Activated T-helper 1 cell treated with Interleukin-2 at 50 U/mL for 16 hours (primary cell): ENCODE measurements at places on chromosomes 11 and 22.

DNA sequence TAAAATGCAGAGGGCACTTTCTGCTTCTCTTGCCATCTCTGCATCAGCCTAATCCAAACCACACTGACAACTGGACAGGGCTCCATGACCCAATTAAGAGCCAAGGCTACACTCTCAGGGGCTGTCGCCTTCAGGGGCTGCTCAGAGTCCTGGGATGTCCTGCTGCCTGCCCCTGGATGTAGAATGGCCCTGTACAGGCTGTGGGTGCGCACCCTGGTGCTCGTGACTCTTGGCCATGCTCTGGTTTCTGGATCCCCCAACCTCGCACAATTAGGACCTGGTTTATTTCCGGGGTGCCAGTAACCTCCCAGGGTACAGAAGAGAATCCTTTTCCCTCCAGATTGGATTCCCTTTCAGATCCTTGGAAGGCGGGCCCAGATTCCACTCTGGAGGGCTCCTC, 11.3 kb downstream of the IFT27 start:
- DNase-seq, result no peak

- no peak for DNase-seq
Observed at GRCh38 chr11:6025056-6025455, 5.5 kb downstream of the OR56A1 start.

- no peak for DNase-seq
Observed at GRCh38 chr11:23973244-23973643, 523.6 kb upstream of the LUZP2 start.

GRCh38 chr22:44342347-44342956, 29.7 kb upstream of the SHISAL1 start:
- no peak for DNase-seq

DNA sequence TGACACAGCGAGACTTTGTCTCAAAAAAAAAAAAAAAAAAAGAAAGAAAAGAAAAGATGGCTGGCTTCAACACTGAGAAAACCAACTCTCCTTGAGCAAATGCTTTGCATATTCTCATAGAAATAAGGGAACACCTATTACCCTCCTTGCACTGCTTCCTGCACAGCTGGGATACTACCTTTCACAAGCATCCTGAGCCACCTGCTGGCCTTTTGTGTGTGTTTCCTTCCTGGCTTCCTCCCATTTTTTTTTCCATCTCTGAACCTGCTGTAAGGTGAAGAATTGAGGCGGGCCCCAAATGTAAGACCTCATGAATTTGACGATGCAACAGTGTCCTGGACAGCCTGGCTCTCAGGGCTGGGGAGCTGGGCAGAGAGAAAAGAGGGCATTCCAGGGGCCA, 1.9 kb upstream of the RFPL3 start:
- no peak for DNase-seq

- DNase-seq, result no peak
Observed at GRCh38 chr11:75424396-75424795, 8.6 kb downstream of the KLHL35 start.

DNA sequence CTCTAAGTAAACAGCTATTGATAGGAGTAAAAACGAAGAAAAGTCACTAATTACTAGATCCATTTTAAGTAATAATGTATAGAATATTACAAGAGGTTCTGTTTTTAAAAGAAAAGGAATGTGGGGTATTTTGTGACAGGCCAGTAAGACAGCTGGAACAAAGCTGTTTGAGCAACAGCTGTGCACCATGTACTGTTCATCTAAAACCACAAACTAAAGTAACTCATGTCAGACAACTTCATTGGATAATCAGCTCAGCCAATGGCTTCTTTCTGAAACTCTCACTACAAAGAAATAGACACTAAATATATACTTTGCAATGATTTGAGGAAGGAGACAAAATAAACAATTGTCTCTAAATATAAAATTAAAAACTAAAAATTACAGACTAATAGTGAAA, 16.1 kb downstream of the RRAS2 start:
- DNase-seq, result no peak

GRCh38 chr11:84780689-84781293, 846.4 kb downstream of the DLG2 start:
- DNase-seq, result no peak

DNA sequence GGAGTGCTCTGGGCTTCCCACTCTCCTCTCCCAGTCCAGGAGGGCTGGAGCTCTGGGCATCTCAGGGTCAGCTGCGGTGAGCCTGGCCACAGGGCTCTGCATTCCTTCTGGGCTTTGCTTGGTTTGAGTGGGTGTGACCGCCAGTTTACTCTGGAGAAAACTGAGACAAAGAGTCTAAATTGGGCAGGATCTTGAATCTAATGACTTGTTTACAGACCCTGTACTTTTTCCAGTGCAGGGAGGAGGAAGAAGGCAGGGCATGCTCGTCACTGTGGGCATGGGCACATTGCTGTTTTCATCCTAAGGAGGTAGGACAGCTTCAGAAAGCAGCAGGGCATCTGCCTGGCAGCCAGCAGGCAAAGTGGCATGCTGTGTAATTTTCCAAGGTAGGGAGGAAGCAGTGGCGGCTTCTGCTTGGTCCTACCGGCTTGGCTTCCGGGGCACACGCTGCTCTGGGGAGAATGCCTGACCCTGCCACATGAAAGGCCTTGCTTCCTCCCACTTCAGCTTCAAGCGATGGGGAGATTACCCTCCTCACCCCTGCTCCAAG, 22.9 kb downstream of the FLI1 start:
- no peak for DNase-seq

DNA sequence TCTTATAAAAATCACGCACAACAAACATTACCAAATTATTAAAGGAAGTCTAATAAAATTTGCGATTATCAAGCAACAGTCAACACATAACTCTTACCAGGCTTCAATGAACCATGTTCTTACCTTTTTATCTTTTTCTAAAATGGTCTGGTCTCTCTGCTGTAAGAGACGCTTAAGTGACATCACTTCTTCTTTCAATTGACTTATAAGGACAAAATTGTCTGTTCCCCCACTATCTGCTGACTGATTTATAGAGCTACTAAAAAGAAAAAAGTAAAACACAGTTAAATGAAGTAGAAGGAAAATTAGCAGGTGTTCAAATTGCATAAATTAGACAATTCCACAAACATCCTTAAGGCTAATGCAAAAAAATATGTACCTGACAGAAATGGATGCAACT, 10.9 kb downstream of the FAM76B start:
- no peak for DNase-seq

DNA sequence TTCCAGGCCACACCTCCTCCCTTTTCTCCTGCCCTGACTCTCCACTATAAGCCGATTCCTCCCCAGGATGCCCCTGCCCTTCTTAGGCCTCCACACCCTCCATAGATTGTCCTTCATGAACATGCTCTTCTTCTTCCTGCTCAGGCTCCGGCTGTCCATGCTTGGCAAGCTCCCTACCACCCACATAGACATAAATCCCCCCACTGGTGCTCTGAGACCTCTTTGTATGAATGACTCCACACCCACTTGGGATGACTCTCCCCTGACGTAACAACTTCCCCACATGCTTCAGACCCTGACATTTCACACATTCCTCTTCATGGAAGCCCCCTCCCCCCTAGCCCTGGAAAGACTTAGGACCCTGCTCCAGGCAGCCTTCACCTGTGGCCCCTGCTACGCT, 542.5 kb upstream of the LARGE1 start:
- DNase-seq, result no peak

DNA sequence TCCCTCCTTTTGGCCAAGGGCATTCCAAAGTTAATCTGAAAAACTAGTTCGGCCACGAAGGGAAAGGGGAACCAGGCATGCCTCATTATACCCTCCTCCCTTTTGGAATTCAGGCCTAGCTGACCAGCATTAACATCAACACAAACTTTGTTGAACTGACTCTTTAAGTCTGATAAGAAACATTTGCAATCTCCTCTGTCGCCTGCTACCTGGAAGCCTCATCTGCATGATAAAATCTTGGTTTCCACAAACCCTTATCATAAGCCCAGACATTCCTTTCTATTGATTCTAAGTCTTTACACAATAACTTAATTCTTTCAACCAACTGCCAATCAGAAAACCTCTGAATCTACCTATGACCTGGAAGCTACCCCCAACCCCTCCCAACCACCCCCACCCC, 11.4 kb downstream of the POGLUT3 start:
- no peak for DNase-seq

- no peak for DNase-seq
Observed at GRCh38 chr22:49303781-49304461, 523.8 kb downstream of the BRD1 start.

DNA sequence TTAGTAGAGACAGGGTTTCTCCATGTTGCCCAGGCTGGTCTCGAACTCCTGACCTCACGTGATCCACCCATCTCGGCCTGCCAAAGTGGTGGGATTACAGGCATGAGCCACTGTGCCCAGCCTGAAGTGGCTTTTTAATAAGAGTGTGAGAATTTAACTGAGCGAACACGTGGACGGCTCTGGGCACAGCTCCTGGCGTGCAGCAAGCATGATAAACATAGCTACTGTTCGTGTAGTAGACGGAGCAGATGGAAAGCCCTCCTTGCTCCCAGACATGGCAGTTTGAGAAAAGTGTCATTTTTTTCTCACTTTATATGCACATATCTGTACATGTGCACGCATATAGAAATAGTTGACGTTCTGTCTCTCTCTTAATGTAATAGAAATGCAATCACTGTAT, 7.0 kb downstream of the EMID1 start:
- DNase-seq, result no peak

DNA sequence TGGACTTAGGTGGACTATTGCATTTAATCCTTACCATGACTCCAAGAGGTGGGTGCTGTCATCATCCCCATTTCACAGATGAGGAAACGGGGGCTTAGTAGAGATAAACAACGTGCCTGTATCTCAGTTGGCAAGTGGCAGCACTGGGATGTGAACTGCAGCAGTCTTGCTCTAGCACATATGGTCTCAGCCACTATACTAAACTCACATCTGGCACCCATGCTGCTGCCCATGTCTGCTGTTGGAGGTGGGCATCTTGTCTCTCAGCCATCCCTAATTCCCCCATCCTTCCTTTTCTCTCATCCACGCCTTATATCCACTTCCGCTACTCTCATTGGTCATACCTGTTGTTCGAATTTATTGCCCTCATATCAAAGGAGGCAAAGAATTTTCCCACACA, 3.8 kb downstream of the PRG3 start:
- no peak for DNase-seq

DNA sequence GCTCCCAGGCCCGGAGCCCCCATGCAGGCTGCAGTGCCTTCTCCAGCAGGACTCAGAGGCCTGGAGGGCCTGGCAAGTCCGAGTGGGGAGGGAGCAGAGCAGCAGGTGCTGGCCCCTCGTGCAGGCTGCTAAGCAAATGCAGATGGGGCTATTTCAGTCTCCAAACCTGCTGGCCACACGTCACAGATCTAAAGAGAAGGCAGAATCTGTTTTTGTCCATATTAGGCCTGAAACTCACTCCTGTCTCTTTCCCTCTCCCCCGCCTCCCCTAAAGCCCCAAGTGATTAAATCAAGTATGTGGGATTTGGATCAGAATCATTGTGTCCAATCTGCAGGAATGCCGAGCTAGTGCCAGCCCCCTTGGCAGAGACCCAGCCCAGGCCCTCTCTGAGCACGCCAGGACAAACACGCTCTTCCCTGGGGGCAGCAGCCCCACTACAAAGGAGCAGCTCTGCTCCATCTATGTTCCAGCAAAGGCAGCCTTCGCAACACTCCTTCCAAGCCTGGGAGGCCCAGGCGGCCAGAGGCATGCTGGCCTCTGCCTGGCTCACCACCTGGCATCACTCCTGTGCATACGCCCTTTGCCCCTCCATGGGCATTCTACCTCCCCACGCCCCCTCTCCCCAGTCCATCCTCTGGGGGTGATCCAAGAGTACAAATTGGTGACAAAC, 26.5 kb downstream of the RPL27A start:
- DNase-seq, result no peak

DNA sequence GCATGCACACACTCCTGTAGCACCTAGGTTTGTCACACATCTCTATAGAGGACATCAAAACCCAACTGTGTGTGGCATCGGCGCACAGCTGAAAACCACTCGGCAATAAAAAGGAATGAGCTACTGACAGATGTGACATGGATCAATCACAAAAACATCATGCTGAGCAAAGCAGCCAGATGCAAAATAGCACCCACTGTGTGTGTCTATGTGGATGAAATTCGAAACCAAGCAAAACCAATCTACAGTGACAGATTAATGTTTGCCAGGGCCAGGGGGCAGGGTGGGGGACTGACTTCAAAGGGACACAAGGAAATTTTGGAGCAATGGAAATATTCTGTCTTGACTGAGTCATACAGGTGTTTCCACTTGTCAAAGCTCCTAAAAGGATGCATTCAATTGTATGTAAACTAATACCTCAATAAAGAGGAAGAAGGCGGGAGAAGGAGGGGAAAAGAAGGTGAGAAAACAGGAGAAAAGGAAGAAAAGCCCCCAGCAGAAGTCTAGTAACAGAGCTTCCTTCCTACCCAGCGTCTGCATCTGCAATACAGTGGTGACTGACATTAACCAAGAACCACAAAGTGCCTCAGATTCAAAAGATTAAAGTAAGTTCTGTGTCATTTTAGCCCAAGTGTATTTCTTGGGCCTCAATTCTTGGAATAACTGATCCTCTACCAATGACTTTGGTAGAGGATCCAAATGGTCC, 49.8 kb downstream of the PACSIN2 start:
- DNase-seq, result no peak

- no peak for DNase-seq
Observed at GRCh38 chr11:11731311-11732083, 109.7 kb upstream of the GALNT18 start.

DNA sequence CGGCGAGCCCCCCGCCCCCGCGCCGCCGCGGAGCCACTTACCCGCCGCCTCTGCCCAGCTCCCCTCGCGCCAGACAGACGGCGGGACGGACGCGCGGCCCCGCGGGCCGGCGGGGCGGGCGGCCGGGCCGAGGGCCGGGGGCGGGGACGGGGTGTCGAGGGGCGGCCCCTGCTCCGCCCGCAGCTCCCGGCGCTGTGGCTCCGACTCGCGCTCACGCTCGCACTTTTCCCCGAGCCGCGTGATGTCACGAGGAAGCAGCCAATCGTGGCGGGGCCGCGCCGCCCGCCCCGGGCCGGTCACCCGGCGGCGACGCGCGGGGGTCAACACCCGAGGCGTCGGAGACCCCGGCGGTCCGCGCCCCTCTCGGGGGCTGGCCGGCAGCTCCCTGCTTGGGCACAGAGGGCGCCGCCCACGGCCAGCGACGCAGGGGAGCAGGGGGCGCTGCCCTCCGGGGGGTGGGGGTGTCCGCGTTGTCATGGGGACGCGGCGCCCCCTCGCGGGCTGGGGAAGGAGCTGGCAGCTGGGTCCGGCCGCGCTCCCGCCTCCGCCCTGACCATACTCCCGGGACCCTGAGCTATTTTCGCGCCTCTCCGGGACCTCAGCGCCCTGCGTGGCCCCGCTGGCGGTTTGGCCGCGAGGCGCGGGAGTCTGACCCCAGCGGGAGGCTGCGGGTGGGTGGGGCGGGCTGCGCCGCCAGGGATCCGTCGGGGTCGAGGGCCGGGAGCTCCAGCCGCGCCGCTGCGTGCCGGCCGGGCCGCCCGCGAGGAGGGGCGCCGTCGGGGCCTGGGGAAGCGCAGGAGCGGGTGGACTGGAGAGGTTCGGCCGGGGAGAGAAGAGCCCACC, at the start of gene CHRM4:
Gene CHRM4, minus strand, starts transcription at position 199 of the 843 bp plus-strand sequence. CDS start 5,219 bp downstream, outside the sequence.
- no peak for DNase-seq
